Stimulated activated CD8-positive, alpha-beta memory T cell treated with anti-CD3 and anti-CD28 coated beads, Interleukin-15, amount 100 ng/mL, for 1 hour (primary cell): ENCODE measurements at places on chromosomes 6 and 20.

- DNase-seq, result no peak
Measured at GRCh38 chr6:102936959-102937358, 1543.5 kb downstream of the GRIK2 start.

DNA sequence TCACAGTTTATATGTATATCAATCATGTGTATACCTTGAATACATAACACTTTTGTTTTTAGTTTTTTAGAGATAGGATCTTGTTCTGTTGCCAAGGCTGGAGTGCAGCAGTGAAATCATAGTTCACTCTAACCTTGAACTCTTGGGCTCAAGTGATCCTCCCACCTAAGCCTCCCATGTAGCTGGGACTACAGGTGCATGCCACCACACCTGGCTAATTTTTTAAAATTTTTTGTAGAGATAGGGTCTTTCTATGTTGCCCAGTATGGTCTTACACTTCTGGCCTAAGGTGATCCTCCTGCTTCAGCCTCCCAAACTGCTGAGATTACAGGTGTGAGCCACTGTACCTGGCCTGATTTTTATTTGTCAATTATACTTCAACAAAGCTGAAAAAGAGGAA, 69.9 kb downstream of the SYCP2L start:
- DNase-seq, result no peak

DNA sequence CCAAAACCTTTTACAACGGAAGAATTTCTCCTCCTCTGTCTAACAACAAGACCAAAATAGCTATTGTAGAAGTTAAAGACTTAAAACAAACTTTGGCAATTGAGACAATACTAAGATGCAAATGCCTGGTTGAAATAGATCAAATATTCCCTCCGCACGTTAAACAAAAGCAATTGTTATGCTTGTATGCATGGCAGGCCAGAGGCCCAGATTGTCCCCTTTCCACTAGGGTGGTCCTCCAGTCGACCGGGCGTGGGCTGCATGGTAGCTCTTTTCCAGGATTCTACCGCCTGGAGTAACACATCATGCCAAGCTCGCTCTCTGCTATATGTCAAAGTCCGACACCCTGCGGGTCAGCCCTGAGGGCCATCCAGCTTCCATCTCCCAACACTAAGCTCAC, 234.7 kb downstream of the RNGTT start:
- no peak for DNase-seq

- no peak for DNase-seq
Measured at GRCh38 chr6:133190912-133191311, 50.2 kb upstream of the EYA4 start.

- DNase-seq, result no peak
Measured at GRCh38 chr6:56736804-56737203, 94.1 kb upstream of the DST start.

DNA sequence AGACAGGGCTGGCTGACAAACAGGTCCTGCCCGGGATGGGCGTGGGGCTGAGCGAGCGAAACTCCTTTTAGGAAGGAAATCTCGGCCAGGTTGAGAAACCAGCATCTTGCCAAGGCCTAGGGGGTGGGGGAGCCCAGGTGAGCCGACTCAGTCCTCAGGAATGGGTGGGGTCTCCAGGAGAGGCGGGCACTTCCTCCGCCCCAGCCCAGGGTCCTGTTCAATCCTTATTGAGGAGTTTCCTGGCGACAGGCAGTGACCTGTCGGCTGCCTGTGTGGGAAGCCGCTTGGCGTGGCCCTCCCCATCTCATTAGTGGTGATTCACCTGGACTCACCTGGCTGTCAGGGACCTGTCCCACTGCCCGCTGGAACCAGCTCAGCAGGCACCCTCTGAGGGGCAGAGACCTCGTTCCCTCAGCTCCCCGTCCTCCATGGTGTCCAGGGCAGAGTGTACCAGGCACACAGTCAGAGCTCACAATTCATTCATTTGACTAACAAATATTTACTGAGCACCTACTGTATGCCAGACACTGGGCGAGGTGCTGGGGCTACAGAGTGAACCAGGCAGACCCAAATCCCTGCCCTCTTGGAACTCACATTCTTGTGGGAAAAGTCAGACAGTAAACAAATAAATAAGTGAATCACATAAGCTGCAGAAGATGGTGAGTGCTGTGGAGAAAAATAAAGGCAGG, 51.1 kb downstream of the FGD2 start:
- no peak for DNase-seq

GRCh38 chr6:21941926-21942325, 348.4 kb downstream of the SOX4 start:
- no peak for DNase-seq

- DNase-seq, result no peak
Measured at GRCh38 chr6:145267076-145267867, 468.0 kb downstream of the EPM2A start.

DNA sequence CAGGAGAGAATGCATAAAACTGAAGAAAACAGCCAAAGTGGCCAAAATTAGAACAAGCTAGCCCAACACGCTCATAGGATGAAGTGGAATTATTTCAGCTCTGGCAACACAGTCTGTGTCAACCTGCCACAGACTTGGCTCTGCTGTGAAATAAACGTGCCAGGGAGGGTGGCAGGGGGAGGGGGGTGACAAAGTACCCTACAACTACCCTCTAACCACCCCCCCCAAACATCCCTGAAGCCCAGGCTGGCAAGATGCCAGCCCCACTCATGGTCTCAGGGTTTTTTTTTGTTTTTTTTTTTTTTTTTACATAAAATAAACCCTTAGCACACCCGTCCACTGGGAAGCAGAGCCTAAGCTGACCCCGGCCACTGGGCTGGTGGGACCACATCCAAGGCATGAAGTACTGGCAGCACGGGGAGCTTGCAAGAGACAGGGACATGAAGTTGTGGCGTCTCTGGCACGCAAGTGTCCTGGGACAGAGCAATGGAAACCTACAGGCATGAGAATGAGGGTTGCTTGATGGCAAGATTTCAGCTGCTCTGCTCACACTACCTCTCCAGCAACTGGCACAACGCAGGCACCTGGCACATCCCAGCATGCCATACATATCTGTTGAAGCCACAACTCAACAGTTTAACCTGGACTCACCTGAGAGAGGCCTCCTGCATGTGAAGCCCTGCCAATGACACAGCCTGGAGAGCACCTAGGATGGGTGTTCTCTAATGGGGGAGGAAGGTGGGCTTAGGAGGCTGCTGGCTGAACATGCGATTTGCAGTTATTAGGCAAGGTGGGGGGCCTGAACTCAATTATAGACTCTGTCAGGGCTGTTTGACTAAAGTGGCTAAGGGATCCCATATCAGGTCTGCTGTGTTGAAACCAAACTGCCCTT, 76.4 kb downstream of the TRAM2 start:
- DNase-seq, result no peak

DNA sequence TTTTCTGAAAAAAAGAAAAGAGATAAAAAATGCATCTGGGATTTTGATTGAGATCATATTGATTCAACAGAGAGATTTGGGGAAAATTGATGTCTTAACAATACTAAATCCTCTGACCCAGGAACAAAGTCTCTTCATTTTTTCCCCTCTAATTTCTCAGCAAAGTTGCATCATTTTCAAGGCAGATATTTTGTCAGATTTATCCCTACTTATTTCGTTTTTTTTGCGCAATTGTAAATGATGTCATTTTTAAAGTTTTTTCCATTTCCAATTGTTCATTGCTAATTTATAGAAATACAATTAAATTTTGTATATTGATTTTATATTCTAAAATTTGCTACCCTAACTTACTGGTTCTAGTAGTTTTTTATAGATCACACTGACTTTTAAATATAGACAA, 97.7 kb upstream of the TMEM170B start:
- no peak for DNase-seq

- no peak for DNase-seq
Measured at GRCh38 chr20:8735014-8735413, 333.9 kb upstream of the PLCB4 start.

- no peak for DNase-seq
Measured at GRCh38 chr20:37808233-37809070, 94.5 kb upstream of the VSTM2L start.

- no peak for DNase-seq
Measured at GRCh38 chr6:169529931-169530751, 171.7 kb downstream of the WDR27 start.

DNA sequence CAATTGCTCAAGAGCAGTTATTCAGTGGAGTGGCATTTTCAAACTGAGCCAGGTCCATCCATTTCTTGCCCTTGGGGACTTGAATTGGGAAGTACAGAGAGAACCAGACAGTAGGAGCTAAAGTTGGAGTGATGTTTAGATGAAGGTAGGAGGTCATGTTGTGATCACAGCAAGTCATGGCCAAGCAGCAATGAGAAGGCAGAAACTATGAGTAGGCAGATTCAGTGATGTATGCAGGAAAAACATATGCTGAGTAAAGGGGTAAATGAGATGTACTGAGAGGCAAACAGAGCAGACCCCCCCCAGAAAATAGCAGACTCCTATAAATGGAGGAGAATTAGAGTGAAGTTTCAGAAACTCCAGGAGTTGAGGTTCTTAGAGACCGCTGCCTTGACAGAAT, 95.8 kb downstream of the PERP start:
- no peak for DNase-seq

GRCh38 chr6:3294921-3295871, 36.4 kb downstream of the PSMG4 start:
- no peak for DNase-seq

- DNase-seq, result no peak
Measured at GRCh38 chr6:130674604-130675003, 152.6 kb upstream of the SMLR1 start.

DNA sequence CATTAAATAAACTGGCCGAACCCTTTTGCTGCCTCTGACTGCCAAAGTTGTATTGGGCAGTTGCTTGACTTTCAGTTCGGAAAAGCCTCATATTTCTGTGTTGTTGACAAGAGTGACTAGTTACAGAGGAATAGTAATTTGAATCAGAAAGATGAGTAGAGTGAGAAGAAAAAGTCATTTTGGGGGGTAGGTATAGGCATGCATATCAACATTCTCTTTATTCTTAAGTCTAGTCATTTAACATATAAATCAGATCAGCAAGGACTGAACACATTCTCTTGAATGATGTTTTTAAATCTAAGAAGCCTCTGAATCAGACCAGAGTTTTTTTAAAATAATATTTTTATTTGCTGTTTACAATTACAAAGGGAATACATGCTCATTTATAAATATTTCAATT, 4.9 kb upstream of the LMBRD1 start:
- DNase-seq, result no peak

- DNase-seq, result no peak
Measured at GRCh38 chr6:156881687-156882629, 104.8 kb downstream of the ARID1B start.

GRCh38 chr6:9250852-9251251, 815.5 kb upstream of the SLC35B3 start:
- no peak for DNase-seq

- DNase-seq, result no peak
Measured at GRCh38 chr6:168473197-168473596, 32.2 kb downstream of the SMOC2 start.

DNA sequence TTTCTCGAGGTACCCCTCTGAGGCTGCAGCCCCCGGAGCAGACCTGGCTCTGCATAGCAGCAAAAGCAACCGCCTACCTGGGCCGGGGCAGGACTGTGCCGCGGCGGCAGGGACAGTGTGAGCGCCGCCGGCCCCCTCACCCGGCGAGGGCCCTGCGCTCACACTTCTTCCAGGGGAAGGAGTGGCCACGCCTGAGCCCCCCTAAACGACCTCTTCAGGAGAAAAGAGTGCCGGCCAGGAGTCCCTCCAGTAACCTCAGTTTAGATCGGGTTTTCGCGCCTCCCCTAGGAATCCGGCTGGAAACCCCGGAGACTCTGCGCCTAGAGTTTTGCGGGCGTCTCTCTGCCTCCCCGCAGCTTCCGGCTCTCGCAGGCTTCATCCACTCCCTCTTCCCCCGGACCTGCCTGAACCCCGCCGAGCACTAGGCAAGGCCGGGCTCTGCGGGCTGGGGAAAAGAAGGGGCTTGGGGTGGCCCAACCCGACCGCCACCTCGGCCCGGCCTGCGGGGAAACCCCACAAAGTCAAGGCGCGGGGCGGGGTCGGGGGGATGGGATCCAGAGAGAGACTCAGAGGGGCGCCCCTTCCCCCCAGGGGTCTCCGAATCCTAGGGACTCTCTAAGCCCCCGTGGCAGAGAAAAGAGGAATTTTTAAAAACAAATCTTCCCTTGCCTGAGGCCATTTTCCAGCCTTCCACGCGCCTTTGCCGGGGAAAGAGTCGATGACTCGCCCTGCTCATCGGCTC, 558 bp downstream of the LINC00237 start:
- DNase-seq, result no peak

- peak; percentile 8 for DNase-seq
Measured at GRCh38 chr6:89297695-89298351, 17.3 kb downstream of the GABRR2 start.

GRCh38 chr6:148611213-148611612, 135.6 kb upstream of the UST start:
- no peak for DNase-seq

DNA sequence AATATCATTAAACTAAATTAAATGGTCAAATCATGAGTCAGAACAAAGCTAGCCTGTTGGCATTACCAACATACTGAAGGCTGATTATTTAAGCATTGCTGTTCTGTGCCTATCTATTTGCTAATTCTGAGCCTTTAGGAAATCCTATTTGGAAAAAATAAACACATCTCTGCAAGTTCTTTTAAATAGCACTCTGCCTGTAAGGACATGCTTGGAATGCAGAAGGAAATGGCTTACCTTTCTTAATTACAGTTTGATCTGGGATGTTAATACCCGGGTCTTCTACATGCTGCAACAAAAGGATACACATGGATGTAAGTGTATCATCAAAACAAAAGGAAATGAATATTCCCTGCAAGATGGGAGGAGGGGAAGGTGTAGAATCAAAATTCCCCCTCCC, 8.3 kb downstream of the TFAP2A start:
- no peak for DNase-seq

- DNase-seq, result no peak
Measured at GRCh38 chr6:111589366-111589765, 16.3 kb downstream of the TRAF3IP2 start.

- DNase-seq, result no peak
Measured at GRCh38 chr6:146090474-146090873, 61.6 kb downstream of the GRM1 start.

- no peak for DNase-seq
Measured at GRCh38 chr6:110620065-110620464, 143.7 kb upstream of the SLC22A16 start.

DNA sequence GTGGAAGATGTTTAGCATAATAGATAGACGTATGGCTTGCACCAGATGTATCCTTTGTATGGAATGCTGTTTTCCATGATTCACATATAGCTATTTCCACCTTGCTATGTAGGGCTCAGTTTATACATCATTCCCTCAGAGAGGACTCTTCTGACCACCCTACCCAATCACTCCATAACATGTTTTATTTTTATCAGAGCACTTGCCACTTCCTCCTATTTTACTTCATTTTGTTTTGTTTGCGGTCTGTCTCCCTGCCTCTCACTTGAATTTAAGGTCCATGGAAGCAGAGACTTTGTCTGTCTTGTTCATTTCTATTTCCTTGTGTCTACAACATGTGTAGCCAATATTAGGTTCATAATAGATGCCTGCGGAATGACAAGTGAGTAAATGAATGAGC, 266.9 kb upstream of the CITED2 start:
- DNase-seq, result no peak
